Breast epithelium (tissue), 4 donors: ENCODE measurements at places on chromosomes 4 and X. TPM values are rescaled to one million over a fixed set of nuclear protein-coding genes. Genes with fewer than 3 reads are reported as not detected.

- no peak for DNase-seq
Measured at GRCh38 chrX:70196961-70197720, 19.9 kb downstream of the DGAT2L6 start.

MAGEE1 gene
- 0.80 TPM for total RNA-seq

DNA sequence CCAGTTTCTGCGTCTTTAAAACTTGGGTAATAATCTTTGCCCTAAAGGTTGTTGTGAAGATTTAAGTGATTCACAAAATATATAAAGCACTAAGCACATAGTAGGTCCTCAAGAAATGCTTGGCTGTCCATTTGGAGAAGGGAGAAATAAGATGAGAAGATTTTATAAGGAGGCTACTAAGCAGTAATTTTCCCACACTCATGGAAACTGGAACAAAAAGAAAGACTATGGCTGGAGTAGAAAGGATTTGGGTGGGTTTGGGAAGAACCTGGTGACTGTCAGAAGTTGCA, 47.0 kb downstream of the PRPS1 start:
- no peak for DNase-seq

SYN1 gene
- total RNA-seq: not detected

- no peak for DNase-seq
Measured at GRCh38 chr4:17024425-17024824, 126.0 kb upstream of the LDB2 start.

DNA sequence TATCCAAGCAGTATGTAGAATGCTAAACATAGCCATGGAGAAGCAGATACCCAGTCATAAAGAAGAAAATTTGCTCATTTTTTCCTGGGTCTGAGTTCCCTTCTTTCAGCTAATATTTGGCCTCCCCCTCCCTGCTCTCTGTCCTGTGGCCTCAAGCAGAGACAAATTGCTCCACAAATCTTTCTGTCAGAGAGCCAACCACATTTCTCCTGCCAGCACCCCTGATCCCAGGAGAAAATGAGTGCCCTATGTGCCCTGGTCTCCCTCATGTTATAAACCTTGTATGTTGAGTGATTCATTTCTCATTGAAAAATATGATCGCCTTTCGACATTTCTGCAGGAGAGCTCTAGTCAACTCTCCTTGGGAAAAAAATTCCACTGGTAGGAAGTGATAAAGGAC, 82.0 kb downstream of the TMEM156 start:
- no peak for DNase-seq

DNA sequence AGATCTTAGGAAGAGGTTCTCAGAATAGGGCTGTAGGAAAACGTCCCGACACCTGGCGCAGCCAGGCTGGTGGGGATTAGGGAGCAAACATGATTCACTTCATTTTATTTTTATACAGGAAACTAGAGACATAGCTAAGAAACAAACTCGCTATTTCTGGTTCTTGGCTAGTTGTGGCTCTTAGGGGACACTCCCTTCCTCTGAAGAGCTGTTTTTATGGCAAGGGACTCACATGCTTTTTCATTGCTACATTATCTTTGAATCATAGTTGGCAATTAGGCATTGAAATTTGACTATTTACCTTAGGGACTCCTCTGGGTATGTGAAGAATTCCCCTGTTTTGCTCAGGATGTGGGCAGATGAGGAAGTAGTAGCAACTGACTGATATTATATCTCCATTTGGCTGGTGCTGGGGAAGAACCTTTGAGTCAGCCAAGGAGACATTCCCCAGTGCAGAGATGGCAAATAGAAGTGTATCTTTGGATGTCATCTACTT, 174.5 kb downstream of the SMIM20 start:
- no peak for DNase-seq

GPR82 gene
- total RNA-seq: 0.33 TPM

GRCh38 chr4:166827629-166828028, 406.7 kb downstream of the SPOCK3 start:
- no peak for DNase-seq

DNA sequence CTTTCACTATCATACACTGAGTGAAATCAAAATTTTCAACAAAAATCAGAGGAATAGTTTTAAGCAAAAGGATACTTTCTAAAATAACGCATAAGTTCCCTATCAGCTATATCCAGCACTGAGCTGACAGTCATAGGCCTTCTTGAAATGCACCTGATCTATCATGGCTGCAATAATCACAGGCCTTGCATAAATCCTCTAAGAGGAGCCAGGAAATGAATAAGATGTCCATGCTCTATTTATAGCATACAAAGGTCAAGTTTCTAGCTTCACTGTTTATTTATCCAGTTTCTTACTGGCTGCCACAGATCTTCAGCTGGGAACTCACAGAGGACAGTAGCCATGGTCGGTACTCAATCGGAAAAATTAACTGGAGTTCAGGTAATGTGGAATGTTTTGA, 235.9 kb upstream of the DMD start:
- no peak for DNase-seq

C4orf51 gene
- total RNA-seq: not detected

DNA sequence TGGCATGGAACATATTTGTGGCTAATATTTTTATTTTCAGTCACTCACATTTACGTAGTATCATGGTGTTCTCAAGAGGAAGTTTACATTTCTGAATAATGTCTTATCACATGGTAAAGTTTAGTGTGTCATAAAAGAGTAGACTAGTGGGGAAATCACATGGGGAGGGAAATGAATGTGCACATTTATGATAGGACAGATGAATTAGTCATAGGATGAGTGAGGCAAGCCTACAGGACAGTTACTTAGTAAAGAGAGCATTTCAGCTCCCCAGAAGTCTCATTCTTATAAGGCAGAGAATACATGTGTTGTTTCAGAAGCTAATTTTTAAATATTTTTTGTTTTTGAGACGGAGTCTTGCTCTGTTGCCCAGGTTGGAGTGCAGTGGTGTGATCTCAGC, 6.2 kb downstream of the GK start:
- no peak for DNase-seq

DNA sequence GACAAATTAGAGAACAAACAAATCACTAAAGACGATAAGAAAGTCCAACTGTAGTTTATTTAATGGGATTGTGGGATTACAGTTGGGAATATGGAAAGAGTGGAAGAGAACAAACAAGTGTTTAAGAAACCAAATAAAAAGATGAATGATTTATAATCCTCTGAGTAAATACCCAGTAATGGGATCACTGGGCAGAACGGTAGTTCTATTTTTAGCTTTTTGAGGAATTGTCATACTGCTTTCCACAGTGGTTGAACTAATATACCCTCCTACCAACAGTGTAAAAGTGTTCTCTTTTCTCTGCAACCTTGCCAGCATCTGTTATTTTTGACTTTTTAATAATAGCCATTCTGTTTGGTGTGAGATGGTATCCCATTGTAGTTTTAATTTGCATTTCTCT, 15.0 kb downstream of the C4orf51 start:
- DNase-seq: no peak

DNA sequence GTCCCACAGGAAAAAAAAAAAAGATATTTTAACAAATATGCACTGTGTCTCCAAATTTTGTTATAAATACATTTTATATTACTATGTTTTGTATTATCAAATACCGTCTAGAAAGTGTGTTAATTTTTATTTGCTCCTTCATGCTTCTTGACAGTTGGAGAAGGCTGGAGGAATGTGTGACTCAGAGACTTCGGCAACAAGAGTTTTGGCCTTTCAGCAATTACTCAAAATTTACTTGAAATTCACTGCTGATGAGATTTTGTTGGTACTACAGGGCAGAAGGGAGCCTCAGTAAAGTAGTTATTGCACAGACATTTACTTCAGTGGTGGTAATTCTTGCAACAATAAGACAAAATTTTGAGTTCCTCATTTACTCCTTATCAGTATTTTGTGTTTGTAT, 2164.0 kb downstream of the PCDH7 start:
- no peak for DNase-seq

DNA sequence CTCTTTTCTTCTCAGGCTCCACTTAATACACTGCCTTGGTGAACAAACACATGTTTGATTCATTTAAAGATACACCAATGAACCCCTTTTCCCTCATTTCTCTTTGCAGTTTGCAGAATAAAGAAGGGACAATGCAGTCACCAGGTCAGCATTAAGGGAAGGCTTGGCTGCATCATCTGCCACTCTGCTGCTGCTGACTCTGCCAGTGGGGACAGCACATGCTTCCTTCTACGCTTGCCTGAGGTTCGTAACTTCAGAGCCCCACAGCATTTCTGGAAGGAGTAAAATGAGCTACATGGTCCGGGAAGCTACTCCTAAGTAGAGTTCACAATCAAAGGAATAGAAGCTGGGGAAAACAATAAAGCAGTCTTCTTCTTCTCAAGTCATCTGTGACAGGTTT, 178.9 kb upstream of the GATB start:
- no peak for DNase-seq

DNA sequence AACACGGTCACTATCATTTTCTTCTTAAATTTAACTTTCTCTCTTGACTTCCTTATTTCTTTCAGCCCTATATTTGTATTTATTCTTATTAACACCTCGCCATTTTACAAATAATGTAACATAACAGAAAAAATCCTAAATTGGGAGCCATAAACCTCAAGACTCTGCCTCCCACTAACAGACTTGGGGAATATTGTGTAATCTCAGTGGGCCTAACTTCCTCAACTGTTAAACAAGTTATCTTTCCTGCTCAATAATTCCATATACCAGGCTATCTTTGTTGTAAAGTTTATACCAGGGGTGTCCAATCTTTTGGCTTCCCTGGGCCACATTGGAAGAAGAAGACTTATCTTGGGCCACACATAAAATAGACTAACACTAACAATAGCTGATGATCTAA, 26.2 kb downstream of the PRSS12 start:
- DNase-seq: no peak

FAAH2 gene
- 52.7 TPM for total RNA-seq

ASMT gene
- total RNA-seq: not detected

IL9R gene
- total RNA-seq: 0.44 TPM

- no peak for DNase-seq
Measured at GRCh38 chr4:77269505-77269904, 112.5 kb downstream of the CCNG2 start.

DNA sequence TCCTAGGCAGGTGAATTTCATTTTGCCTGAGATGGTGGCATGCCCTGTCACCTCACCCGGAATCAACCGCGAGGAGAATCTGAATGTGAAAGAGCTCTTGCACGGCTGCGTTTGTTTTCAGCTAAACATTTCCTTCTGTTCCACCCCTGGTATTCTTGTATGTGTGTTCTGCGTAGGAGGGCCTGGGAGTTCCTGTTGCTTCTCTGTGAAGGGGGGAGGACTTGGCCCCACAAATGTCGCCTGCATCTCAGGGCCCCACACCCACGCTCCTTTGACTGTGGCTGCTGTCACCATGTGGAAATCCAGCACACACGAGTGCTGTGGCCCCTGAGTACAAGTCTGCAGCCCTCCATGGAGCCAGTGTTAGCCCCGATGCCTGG, 45.8 kb upstream of the CLCN4 start:
- no peak for DNase-seq

GRCh38 chr4:142405021-142405694, 440.9 kb downstream of the INPP4B start:
- no peak for DNase-seq

- peak; percentile 57 for DNase-seq
Measured at GRCh38 chr4:154626793-154627484, 14.5 kb upstream of the FGG start.

HPGDS gene
- 7.5 TPM for total RNA-seq

CXCL6 gene
- total RNA-seq: not detected

GRCh38 chrX:76109654-76110053, 63.2 kb upstream of the PBDC1 start:
- DNase-seq: no peak

GRCh38 chrX:153908219-153908860, 3.9 kb downstream of the AVPR2 start:
- DNase-seq: no peak

GSX2 gene
- total RNA-seq: not detected

PLK4 gene
- total RNA-seq: 2.3 TPM

GRCh38 chr4:52823702-52824092, 38.4 kb upstream of the RASL11B start:
- DNase-seq: no peak

FIP1L1 gene
- total RNA-seq: 43.7 TPM

SSX4B gene
- total RNA-seq: not detected

- DNase-seq: no peak
Measured at GRCh38 chr4:10983268-10983667, 298.7 kb upstream of the CLNK start.

- no peak for DNase-seq
Measured at GRCh38 chr4:188408244-188409030, 269.2 kb downstream of the TRIML1 start.

IL2 gene
- not detected for total RNA-seq

OCRL gene
- total RNA-seq: 16.7 TPM

DNA sequence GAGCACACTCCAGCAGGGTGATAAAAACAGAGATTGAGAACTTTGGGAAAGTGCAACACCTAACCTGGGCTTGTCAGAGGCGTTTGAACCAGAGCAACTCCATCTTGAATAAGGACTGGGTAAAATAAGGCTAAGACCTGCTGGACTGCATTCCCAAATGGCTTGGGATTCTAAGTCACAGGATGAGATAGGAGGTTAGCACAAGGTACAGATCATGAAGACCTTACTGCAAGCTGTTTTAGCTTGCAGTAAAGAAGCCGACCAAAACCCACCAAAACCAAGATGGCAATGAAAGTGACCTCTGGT, 43.9 kb downstream of the SCFD2 start:
- DNase-seq: no peak

DNA sequence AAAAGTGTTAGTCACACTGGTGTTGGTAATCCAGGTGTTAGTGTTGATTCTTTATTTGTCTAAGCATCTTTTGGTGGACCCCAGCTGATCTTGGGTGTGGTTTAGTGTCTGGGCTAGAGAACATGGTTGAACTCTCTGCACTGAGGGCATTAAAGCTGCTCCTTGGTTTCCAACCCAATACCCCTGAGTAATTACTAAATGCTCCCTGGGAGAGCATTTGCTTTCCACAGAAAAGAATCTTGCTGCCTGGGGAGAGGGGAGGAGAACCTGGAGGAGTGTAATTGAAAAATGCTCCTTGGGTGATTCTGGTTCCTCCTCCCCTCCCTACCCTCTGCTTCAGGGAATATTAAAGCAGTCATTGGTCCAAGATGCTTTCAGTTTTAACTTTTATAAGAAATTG, 3.1 kb downstream of the GUCY1B1 start:
- DNase-seq: no peak

GRCh38 chr4:72997409-72997808, 72.1 kb downstream of the COX18 start:
- peak; percentile 47 for DNase-seq

DNA sequence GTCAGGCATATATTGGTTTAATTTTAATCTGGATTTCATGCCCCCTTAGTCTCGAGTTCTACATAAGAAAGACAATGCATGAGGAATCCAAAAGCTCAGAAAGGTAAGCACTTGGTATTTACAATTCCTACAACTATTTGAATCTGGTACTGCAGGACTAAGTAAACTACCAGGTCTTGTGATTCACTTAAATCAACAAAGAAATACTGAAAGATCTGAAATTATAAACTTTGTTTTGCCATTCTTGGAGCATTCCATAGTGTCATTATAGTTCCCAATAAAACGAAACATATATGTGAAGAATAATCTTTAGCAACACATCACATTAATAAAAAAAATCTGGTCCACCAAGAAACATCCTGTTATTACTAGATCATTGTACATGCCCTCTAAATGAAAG, 482.3 kb downstream of the ANKRD50 start:
- no peak for DNase-seq

GRCh38 chr4:134812611-134813010, 611.0 kb upstream of the PABPC4L start:
- DNase-seq: no peak

ZFP92 gene
- total RNA-seq: 0.29 TPM

- no peak for DNase-seq
Measured at GRCh38 chr4:8048856-8049676, 109.4 kb upstream of the AFAP1 start.

- DNase-seq: no peak
Measured at GRCh38 chr4:126604268-126604867, 1028.4 kb upstream of the INTU start.

GRCh38 chr4:180086480-180087190, 2156.6 kb upstream of the TENM3 start:
- DNase-seq: no peak
